ENCODE measurements at places on chromosomes 4 and X.

DNA sequence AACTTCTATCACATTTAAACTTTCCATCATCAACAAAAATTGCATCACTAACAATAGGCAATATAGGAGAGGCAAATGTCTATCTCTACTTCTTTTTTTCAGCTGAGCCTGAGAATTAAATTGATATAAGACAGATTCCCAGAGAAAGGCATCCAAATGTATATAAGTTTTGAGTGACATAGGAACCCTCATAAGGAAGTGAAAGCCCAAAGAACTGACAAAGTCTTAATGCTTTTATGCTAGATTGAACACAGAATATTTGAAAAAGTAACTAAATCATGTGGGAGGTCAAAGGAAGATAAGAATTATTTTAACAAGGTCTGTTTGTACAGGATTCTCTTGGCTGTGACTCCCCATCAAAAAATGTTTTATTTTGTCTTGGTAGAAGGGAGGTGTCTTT is 714.9 kb downstream of the GRXCR1 start:
- DNase-seq: no peak

DNA sequence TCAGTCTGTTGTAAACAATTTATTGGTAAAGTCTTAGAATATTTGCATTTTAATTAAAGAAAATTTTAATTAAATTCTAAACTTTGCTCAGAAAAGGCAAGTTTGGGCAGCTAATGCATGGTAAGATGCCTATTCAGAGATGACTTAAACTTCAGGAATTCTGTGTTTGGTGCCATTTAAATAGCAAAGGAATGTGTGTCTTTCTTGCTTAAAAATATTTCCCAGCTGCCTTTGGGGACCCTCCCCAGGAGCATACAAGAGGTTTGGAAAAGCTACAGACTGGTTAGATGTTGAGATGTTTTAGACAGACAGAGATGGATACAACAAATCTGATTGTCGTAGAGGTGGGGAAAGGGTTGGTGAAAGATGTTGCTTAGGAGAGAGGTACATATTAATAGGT is 36.5 kb downstream of the AFF2 start:
- DNase-seq: no peak

DNA sequence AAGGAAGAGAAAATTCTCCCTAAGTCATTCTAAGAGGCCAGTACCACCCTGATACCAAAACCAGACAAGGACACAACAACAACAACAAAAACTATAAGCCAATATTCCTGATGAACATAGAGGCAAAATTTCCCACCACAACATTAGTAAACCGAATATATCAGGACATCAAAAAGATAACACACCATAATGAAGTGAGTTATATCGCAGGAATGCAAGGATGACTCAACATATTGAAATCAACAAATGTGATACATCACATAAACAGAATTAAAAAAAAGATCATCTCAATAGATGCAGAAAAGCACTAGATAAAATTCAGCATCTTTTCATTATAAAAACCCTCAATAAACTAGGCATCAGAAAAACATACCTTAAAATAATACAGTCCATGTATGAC is 1844.4 kb upstream of the PCDH10 start:
- DNase-seq: no peak

DNA sequence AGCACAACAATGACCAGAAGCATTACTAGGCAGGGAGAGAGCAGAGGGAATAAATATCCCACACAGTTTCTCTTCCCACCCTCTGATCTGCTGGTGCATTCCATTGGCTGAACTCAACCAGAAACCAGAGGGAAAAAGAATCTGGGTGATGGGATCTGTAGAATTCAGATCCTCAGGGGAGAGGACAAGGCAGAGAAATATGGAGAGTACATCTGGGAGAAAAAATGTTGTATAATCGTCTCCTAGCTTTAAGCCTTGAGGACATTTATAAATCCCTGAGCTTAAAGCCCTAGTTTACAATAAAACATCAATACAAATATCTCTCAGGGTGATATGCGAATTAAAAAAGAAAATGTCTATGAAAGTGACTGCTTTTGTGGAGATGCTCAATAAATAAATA is 368.1 kb upstream of the MAD2L1 start:
- no peak for DNase-seq

DNA sequence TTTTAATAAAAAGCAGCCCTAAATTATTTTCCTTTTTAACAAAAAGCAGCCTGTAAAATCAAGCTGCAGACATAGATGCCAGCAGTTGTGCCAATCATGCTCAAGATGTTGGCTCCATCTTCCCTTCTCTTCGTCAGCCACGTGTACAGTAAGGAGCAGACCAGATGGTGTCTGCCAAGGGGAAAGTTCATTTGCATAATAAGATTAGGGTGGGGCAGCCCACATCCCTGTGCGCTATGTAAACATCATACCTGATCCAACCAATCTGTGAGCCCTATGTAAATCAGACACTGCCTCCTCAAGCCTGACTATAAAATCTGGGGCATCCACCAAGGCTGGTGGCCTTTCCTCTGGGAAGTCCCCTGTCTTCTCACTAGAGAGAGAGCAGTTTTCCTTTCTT is 23.1 kb upstream of the C1GALT1C1 start:
- no peak for DNase-seq

DNA sequence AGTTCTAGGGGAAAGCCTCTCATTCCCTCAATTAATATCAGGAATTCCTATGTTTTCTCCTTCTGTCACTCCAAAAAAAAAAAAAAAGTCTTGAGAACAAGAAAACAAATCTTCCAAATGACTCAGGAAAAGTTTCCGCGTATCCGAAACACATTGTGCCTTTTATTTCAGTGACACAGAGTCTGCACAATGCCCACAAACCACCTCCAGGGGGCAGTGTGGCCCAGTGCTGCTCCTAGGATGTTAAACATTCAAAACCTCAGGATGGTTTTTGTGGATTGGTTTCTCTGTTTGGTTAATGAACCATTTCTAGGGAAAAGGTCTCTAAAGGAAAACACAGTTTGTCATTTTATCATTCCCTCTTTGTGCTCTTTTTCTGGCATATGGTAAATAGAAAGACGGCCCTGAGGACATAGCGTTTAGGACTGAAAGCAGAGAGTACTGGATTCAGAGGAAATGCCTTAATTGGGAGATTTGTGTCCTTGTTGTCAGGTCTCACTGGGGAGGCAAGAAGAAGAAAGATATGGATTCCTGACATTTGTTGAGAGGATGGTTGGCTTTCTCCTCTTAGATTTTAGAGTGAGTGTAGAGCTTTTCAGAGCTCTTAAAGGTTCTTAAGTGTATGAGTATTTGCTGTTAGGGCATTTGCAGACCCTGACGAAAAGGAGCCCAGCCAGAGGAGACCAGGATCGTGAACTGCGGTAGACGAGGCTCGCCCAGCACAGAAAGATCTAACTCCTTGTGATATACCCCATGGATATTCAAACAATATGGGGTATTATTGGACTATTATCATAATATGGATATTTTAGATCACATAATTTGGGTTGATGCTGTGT is 65.7 kb upstream of the MAP9 start:
- DNase-seq: peak; percentile 35

DNA sequence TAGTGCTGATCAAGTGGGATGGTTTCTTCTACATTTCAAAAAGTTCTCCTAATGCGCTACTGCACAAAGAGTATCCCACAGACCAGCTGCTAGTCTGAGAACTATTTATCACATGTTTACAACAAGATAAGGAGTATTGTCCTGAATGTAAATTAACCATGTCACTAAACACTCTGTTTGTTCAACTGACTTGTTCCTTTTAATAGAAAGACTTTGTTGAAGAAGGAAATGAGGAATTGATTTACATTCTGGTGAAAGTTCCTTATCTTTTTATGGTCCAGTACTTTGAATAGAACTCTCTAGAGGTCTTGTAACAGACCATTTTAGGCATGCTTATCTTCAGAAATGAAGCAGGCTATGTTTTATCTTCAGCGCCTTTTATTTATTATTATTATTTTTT is 67.3 kb upstream of the IL13RA1 start:
- DNase-seq: no peak

- no peak for DNase-seq
These were observed 63.1 kb downstream of the TSC22D3 start for GRCh38 chrX:107712231-107713202.

- no peak for DNase-seq
These were observed 4.5 kb upstream of the SETD7 start for GRCh38 chr4:139560406-139561104.

DNA sequence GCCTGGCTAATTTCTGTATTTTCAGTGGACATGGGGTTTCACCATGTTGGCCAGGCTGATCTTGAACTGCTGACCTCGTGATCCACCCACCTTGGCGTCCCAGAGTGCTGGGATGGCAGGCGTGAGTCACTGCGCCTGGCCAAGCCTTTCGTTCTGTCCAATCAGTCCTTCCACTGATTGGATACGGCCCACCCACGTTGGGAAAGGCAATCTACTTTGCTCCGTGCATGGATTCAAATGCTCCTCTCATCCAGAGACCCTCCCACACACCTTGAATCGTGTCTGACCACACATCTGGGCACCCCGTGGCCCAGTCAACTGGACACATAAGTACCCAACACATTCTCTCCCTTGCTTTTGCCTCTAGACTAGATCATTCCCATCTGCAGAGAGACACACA is 74.9 kb downstream of the CRLF2 start:
- no peak for DNase-seq

GRCh38 chr4:180636696-180637404 is 1606.4 kb upstream of the TENM3 start:
- peak; percentile 31 for DNase-seq

DNA sequence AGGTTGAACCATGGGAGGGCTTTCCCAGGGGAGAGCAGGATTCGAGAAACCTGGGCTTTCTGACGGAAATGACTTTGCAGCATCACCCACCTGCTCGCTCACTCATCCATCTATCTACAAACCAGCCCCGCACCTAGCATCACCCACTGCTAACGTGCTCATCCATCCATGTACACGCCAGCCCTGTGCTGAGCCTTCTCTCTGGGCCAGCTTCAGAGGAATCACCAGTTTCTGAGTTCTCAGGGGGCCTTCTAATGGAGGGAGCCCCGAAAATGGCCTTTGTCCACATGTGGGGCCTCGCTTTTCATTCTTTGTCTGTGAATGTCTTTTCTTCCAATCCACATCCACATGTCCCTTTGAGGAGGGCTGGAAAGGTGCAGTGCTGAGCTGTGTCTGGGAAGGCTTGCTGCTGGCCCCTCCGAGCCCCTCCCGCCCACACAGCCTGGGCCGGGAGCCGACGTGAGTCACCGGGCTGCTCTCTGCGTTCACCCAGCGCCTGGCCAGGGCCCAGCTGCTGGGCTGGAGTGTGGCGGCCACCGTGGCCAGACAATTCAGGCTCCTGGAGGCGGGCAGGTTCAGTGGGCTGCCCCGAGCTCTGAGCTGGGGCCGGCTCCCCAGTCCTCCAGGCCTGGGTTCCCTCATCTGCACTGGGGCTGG is 14.7 kb downstream of the SORCS2 start:
- peak; percentile 62 for DNase-seq

GRCh38 chr4:159946983-159947615 is 844.2 kb downstream of the RAPGEF2 start:
- DNase-seq: no peak

GRCh38 chr4:23006756-23007155 is 314.0 kb downstream of the GBA3 start:
- no peak for DNase-seq

- no peak for DNase-seq
These were observed 57.0 kb upstream of the GBA3 start for GRCh38 chr4:22635692-22636091.

- no peak for DNase-seq
These were observed 28.6 kb upstream of the USP46 start for GRCh38 chr4:52687696-52688095.

DNA sequence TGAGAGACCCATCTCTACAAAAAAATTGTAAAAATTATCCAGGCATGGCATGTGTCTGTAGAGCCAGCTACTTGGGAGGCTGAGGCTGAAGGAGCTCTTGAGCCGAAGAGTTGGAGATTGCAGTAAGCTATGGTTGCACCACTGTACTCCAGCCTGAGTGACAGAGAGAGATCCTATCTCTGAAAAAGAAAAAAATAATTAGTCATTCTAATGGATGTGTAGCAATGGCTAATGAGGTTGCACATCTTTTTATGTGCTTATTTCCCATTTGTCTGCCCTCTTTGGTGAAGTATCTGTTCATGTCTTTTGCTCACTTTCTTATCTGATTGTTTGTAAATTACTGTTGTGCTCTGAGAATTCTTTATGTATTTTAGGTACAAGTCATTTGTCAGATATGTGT is 19.0 kb upstream of the MAML3 start:
- DNase-seq: no peak

Measured in AG09319 (cell line).